Calu3 (cell line): ENCODE measurements at places on chromosomes 1 and 21.

GRCh38 chr1:70442490-70442889 lies 31.4 kb downstream of the CTH start:
- DNase-seq, result no peak

DNA sequence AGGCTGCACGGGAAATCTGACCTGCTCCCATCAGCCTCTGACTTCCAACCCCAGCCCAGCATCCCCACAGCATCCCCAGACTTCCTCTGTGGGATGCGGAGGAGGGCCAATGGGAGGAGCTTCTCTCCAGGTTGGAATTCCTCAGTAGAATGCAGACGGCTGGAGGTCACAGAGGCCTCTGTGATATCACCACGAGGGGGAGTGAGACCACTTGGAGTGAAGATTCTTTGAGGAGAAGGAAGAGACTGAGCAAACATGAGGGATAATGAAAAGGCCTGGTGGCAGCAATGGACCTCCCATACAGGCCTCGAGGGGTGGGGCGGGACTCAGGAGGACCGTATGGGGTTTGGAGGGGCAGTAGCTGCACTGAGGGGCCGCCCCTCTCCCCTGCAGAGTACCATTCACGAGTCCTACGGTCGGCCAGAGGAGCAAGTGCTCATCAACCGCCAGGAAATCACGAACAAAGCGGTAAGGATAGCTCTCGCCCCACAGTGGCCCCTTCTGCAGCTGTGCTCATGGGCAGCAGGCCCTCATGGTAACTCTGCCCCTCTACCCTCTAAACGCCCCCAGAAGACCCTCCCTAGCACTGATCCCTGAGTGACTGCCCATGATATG lies at the start of gene CATSPER4:
Gene CATSPER4 (plus strand): TSS at position 230 of the 615 bp plus-strand sequence. CDS start 26 bp downstream, at position 256.
- no peak for DNase-seq

- no peak for DNase-seq
Observed at GRCh38 chr1:61496501-61496900, 228.4 kb downstream of the TM2D1 start.

- no peak for DNase-seq
Observed at GRCh38 chr21:46226146-46226545, 2.4 kb downstream of the LSS start.

GRCh38 chr1:176803042-176803441 lies 340.1 kb downstream of the PAPPA2 start:
- no peak for DNase-seq

- peak; percentile 91 for DNase-seq
Observed at GRCh38 chr1:209651138-209651587, 1.1 kb downstream of the LAMB3 start.

GRCh38 chr1:94983171-94983739 lies 56.3 kb upstream of the CNN3 start:
- DNase-seq, result no peak

DNA sequence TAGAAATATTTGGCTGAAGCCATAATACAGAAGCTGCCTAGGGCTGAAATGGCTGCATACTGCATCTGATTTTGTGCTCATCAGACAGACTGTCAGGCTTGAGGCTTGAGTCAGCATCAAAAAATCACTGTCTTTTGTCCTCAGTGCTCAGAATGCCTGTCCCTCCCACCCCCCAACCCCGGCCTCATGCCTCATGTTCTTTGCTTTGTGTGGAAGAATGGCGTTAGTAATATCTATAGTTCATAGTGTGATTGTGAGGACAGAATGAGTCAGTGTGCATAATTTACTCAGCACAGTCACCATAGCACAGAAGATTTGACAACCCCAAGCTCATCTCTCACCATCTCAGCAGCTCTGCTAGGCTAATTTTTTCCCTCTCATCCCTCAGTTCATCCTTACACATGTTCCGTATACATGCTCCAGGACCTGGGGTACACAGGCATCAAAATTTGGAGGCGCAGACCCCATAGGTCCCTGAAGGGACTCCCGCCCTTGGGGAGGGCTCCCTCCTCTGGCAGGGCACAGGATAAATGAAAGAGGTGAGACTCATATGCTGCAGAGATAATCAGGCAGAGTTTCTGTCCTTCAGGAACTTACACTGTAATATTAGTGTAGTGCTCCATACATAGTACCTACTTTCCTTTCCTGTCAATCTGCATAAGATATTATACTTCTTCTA lies 159.1 kb upstream of the C8B start:
- DNase-seq, result no peak

- DNase-seq, result no peak
Observed at GRCh38 chr1:77560741-77561140, 121.7 kb downstream of the ZZZ3 start.

DNA sequence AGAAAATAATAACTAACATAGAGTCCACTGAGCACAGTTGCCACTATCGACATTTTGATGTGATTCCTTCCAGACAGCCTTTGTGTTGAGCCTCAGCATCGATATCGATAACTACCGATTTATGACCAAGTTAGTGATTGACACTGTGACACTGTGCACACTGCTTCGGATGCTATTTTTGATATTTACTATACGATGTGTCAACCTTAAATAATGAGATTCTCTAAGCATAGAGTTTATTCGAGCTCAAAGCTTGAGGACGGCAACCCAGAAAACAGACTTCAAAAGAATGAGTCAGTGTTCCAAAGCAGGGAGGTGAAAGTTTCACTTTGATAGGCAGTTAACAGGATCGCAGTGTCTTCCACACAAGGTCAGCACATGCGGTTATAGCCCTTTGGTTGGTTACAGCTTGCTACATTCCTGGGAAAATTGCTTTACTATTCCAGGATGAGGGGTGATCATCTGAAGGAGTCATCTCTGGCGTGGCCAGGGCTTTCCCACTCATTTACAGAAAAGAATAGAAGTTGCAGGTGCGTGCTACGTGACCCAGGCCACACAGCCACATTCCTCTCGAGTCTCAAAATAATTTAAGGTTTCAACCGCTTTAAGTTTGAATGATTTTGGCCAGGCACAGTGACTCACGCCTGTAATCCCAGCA lies 53.6 kb upstream of the EFHD2 start:
- DNase-seq, result no peak

GRCh38 chr1:51168266-51168845 lies 66.3 kb downstream of the C1orf185 start:
- DNase-seq, result no peak

- DNase-seq, result no peak
Observed at GRCh38 chr1:230153641-230154296, 86.7 kb downstream of the GALNT2 start.

DNA sequence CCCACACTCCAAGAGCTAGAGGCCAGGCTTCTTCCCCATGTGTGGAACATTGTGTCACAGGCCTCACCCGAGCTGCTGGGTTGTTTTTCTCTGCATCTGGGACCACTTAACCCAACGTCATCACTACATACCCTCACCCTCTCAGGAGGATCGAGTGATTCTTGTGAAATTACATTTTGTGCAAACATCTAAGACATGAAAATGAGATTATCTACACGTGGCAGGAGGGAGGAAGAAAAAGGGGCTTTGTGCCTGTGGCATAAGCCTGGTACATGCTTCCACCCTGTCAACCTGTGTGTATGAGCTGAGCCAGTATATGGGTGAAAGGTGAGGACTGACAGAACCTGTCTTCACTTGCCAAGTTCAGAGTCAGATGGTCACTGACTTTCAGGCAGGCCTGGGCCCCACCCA lies 1.6 kb downstream of the CPT2 start:
- DNase-seq, result no peak

DNA sequence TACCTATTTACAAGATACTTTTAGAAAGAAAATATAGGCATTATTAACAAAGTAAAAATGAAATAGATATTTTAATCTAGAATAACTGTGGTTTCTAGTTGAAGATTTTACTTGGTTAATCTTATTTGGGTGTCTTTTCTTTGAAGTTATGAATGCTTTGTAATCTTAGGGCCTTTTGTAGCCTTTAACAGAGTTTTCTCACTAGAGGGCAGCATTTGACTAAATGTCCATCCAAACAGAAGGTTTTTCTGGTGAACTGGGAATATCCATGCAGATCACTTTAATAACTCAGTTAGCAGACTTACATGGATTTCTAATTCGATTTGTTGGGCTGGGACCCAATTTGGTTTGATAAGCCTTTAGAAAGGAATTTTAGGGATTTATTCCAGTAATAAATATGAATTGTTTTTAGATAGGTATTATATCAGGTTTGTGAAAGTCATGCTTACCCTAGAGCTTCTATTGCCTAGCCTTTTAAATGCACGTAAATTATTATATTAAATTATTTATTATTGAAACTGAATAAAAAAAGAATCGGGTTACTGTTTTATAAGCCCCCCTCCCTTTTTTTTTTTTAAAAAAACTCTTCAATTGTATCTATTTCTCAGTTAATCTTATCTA lies 119.7 kb downstream of the ZNF326 start:
- DNase-seq, result peak; percentile 17

DNA sequence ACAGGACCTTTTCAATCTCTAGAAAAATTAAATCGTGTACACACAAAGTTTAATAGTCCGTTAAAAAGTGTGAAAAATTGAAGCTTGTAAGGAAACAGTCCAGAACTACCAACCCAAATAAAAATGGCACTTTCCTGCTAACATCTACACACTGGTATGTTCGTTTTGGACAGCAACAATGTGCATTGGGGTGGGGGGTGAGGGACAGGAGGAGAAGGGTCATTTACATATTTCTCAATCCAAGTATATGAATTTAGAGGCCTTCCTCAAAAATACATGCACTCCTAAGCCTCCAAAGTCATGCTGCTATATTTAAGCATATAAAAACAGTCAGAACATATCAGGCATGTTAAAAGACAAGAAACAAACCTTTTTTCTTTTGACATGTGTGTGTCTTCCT lies 2.5 kb downstream of the PPP1R15B start:
- no peak for DNase-seq

GRCh38 chr1:109793486-109794318 lies 30.0 kb upstream of the EPS8L3 start:
- DNase-seq, result peak; percentile 69

GRCh38 chr1:61133335-61134019 lies 51.1 kb downstream of the NFIA start:
- no peak for DNase-seq

DNA sequence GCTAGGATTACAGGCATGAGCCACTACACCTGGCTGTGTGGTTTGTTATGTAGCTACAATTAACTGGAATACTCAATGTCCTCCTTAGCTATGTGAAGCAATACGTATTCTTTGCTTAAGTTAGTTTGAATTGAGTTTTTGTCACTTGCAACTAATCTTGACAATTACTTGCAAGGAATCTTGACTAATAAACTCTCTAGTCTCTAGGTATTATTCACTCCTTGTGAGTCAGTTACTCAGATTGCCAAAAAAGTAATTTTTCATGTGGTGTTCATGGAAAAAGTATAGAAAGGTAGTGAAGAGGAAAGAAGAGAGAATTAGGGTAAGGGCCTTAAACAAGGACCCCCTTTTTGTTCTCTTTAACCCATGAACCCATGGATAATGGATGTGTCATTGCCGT lies 7.6 kb upstream of the SNX27 start:
- no peak for DNase-seq

- peak; percentile 88 for DNase-seq
Observed at GRCh38 chr1:99969729-99970621, at the start of gene SLC35A3. TSS of gene SLC35A3 (plus strand) at chr1:99969996. CDS start at chr1:99993555, 23,559 bp downstream.

DNA sequence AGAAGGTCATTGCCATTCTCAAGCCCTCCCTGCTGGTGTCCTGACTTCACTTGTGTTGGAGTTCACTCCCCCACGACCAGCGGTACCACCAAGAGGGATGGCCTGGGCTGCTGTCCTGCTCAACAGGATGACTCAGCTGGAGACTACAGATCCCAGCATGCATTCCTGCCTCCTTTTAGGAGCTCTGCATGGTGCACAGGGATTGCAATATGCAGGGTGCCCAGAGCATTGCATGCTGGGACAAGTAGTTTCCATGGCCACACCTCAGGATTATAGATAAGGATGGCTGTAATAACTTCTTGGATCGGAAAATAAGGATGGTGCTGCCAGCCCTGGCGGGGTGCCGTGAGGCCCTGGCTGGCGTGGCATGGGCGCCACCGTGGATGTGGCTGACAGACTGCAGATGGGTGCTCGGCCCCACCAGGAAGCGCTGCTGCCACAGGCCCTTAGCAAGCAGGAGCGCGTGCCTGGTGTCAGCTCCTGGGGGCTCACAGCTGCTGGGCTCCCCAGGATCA lies 150.0 kb downstream of the CASZ1 start:
- DNase-seq, result no peak

GRCh38 chr1:89842567-89843272 lies 21.9 kb downstream of the LRRC8D start:
- no peak for DNase-seq

GRCh38 chr1:941588-942383 lies 17.3 kb downstream of the NOC2L start:
- DNase-seq, result peak; percentile 44

- no peak for DNase-seq
Observed at GRCh38 chr1:156430303-156430702, 61.3 kb downstream of the RHBG start.

- DNase-seq, result no peak
Observed at GRCh38 chr1:25253911-25254310, 6.7 kb upstream of the RSRP1 start.

- no peak for DNase-seq
Observed at GRCh38 chr1:109657395-109657794, 1.5 kb downstream of the GSTM4 start.

DNA sequence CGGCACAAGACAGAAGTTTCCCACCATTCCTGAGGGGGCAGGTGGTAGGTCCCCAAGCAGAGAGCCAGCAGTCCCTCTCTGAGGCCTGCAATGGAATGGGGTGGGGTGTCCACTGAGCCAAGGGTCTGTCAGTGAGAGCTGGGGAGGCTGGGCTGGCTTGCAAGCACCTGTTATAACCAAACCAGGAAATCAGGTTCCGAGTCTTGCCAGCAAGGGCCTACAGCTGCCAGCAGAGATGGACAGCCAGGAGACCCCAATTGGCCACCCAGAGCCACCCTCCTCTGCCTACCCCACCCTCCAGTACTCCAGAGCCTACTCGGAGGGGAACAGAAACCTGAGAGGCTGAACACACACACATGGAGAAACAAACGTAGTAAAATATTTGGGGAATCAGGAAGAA lies 32.2 kb downstream of the PSEN2 start:
- DNase-seq, result no peak

DNA sequence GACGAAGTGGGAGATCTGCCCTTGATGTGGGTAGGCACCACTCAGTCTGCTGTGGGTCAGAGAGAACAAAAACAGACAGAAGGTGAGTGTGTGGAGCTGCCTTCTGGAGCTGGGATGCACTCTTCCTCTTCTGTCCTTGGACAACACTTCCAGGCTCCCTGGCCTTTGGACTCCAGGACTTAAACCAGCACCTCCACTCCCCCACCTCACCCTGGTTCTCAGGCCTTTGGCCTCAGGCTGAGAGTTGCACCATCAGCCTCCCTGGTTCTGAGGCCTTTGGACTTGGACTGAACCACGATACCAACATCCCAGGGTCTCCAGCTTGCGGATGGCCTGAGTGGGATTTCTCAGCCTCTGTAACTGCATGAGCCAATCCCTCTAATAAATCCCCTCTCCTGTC lies 68.1 kb upstream of the STUM start:
- no peak for DNase-seq

DNA sequence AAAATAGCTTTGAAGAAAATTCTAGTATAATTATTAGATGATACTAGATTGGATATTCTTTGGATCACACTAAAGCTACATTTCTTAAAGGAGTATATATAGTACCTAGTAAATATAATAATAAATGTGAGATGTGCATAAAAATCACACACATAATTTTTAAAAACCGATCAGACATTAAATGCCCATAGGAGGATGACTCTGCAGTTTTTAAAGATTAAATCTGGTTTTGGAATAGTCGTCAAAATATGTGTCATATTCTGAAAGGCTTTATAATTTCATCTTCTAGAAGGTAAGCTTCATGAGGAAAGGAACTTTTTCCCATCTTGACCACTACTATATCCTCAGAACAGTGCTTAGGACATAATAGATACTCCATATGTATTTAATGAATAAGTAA lies 169.0 kb downstream of the NRIP1 start:
- DNase-seq, result no peak

GRCh38 chr1:82979593-82980236 lies 1019.2 kb downstream of the TTLL7 start:
- DNase-seq, result no peak
